CD4-positive, alpha-beta memory T cell (primary cell): ENCODE measurements at places on chromosomes 12 and 14. TPM values are rescaled to one million over a fixed set of nuclear protein-coding genes. Genes with fewer than 3 reads are reported as not detected.
A peak's percentile ranks its signal among the peaks of the same experiment; 100 is the strongest.

GRCh38 chr14:49865431-49865859 lies 12.9 kb upstream of the NEMF start:
- no peaks in the 10 kb centered on the region for H3K27me3 ChIP-seq
- H3K36me3 ChIP-seq: no peaks in the 10 kb centered on the region
- H3K27ac ChIP-seq: peak overlapping the region; percentile 10
- H3K4me1 ChIP-seq: peaks cover 53% of the 10 kb centered on the region
- no peak overlapping the region for H3K4me3 ChIP-seq

- H3K36me3 ChIP-seq: no peaks in the 10 kb centered on the region
- H3K27me3 ChIP-seq: peaks cover 5% of the 10 kb centered on the region
- no peak overlapping the region for H3K4me3 ChIP-seq
- no peak for DNase-seq
- no peak overlapping the region for H3K27ac ChIP-seq
Observed at GRCh38 chr14:74364271-74364880, 16.1 kb downstream of the VRTN start.

GRCh38 chr14:64075613-64076005 lies 218.6 kb downstream of the ESR2 start:
- DNase-seq: no peak
- no peaks in the 10 kb centered on the region for H3K4me1 ChIP-seq
- H3K27ac ChIP-seq: no peak overlapping the region
- no peaks in the 10 kb centered on the region for H3K27me3 ChIP-seq
- H3K4me3 ChIP-seq: no peak overlapping the region

DNA sequence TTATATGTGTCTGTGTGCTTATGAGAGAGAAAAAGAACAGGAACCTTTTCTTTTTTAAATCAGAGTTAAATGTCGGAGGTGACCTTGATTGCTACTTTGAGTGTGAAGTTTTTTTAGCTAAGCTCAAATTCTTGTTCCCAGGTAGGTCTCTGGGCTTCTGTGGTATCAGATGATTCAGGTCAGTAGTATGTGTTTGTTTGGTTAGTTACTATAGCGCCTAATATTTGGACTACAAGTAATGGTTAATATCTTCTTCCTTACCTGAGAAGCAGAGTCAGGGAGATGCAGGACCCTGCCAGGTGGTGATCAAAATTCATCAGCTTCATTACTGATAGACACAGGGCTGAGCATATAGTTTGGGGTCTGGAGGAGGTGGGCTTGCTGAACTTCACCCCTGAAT lies 30.8 kb downstream of the ADCK1 start:
- no peak for DNase-seq
- no peak overlapping the region for H3K27ac ChIP-seq
- no peaks in the 10 kb centered on the region for H3K4me1 ChIP-seq
- peaks cover 3% of the 10 kb centered on the region for H3K36me3 ChIP-seq
- H3K27me3 ChIP-seq: no peaks in the 10 kb centered on the region

DNA sequence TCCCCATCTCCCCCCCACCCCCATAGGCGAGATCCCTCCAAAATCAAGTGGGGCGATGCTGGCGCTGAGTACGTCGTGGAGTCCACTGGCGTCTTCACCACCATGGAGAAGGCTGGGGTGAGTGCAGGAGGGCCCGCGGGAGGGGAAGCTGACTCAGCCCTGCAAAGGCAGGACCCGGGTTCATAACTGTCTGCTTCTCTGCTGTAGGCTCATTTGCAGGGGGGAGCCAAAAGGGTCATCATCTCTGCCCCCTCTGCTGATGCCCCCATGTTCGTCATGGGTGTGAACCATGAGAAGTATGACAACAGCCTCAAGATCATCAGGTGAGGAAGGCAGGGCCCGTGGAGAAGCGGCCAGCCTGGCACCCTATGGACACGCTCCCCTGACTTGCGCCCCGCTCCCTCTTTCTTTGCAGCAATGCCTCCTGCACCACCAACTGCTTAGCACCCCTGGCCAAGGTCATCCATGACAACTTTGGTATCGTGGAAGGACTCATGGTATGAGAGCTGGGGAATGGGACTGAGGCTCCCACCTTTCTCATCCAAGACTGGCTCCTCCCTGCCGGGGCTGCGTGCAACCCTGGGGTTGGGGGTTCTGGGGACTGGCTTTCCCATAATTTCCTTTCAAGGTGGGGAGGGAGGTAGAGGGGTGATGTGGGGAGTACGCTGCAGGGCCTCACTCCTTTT lies 2.7 kb downstream of the GAPDH start:
- peak overlapping the region; percentile 86 for H3K27ac ChIP-seq
- DNase-seq: no peak

- no peak overlapping the region for H3K27ac ChIP-seq
- no peaks in the 10 kb centered on the region for H3K4me1 ChIP-seq
- no peak overlapping the region for H3K4me3 ChIP-seq
- H3K36me3 ChIP-seq: no peaks in the 10 kb centered on the region
- no peaks in the 10 kb centered on the region for H3K27me3 ChIP-seq
Observed at GRCh38 chr12:85575120-85576096, 260.8 kb downstream of the RASSF9 start.

- H3K36me3 ChIP-seq: no peaks in the 10 kb centered on the region
- no peak overlapping the region for H3K27ac ChIP-seq
- DNase-seq: no peak
- no peaks in the 10 kb centered on the region for H3K27me3 ChIP-seq
- H3K4me3 ChIP-seq: no peak overlapping the region
Observed at GRCh38 chr12:116610971-116611541, 51.9 kb downstream of the MAP1LC3B2 start.

GRCh38 chr12:27797301-27798025 lies 17.4 kb upstream of the MANSC4 start:
- no peaks in the 10 kb centered on the region for H3K27me3 ChIP-seq
- H3K4me3 ChIP-seq: no peak overlapping the region
- H3K27ac ChIP-seq: no peak overlapping the region
- peaks cover 9% of the 10 kb centered on the region for H3K4me1 ChIP-seq

RBM19 gene
- 78.4 TPM for total RNA-seq

ARL1 gene
- total RNA-seq: 41.0 TPM
